Stomach (tissue), 19 donors: ENCODE measurements at places on chromosomes 2 and 18.

DNA sequence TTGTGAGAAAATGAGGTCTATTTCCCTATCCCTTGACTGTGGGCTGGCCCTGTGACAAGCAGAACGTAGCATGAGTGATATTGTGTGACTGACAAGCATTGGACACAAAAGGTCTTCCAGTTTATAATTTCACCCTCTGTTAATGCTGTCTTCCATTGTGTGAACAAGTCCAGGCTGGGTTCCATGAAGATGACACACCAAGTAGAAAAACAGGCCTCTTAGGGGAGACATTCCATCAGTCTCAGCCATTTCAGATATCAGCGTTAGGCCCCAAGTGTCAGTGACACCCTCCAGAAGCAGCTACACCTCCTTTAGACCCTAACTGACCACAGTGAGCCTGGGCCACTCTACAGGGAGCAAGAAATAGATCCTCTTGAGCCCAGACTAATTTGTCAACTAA is 511.3 kb downstream of the FBXO15 start:
- no peak for DNase-seq

GRCh38 chr2:240670402-240670801 is 12.3 kb downstream of the AQP12B start:
- DNase-seq: no peak

DNA sequence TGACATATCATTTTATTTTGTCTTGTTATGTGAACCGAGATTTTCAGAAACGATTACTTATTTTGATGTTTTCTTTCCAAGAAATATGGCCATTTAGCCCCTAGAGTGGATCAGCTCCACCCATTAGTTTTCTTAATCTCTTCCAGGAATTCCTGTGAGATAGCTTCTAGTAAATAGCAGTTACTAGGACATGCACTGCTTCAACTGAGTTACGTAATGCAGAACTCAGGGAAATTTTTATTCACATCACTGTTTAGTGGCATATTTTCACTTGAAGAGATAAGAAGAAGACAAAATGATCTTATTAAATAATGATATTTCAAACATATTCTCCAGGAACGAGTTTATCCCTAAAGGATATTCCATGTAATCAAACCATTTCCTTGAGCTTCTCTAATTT is 573.5 kb upstream of the CNTNAP5 start:
- DNase-seq: no peak

- DNase-seq: no peak
These were observed 172.2 kb upstream of the HAAO start for GRCh38 chr2:42964439-42965083.

DNA sequence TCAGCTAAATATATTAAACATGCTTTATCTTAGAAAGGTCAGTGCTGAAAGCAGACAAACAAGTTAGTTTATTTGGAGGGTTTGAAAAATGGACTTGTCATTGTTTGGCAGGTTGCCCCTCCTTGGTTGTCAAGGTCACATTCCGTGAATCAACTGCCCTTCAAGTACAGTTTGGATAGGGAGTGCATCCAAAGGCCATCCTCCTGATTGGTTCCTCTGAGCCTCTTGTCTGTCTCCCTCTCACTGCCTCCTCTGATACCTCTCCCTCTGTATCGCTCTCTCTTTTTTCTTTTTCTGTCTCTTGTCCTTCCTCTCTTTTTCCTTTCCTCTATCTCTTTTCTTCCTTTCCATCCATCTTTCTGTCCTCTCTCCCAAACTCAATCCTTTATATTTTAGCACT is 5.4 kb downstream of the ITGAV start:
- peak; percentile 38 for DNase-seq

DNA sequence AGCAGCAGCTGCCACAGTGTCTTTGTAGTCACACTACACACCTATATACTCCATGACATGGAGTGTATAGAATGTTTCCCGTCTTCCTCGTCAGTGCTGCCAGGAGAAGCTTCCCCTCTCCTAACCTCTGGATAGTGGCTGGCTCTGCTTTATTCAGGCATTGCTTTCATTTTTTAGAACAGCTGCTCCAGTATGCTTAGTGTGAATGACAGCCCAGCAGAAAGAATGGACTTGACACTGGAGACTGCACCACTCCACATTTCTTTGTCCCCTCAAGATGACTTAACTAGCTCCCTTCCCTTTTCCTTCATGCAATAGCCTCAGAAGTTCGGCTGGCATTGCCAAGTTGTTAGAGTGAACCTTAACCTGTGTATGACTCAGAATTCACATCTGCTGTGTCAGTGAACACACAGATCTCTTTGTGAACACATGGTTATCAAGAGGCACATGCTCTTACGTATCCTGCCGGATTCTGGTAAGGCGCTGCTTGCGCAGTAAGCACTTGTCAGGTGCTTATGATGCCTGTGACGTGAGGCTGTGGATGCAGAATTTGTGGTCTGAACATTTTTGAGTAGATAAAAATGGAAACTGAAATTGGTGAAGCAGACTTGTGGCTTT is 73.9 kb downstream of the NEDD4L start:
- peak; percentile 91 for DNase-seq

DNA sequence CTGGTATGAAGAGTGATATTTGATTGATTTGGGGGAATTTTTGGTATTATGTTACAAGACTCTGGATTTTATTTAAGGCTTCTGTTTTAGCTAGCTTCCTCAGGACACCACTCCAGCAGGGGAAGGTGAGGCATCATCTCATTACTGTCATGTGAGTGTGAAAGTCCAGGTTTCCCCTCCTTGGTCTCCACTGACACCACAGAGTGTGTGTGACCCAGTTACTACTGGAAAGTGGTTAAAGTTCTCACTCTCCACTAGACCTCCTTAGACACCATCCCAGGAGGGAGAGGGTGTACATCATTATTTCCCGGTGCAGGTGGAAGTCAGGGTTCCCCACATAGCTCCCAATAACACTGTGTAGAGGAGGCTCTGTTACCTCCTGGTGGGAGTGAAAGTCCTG is 35.8 kb upstream of the EPG5 start:
- no peak for DNase-seq

DNA sequence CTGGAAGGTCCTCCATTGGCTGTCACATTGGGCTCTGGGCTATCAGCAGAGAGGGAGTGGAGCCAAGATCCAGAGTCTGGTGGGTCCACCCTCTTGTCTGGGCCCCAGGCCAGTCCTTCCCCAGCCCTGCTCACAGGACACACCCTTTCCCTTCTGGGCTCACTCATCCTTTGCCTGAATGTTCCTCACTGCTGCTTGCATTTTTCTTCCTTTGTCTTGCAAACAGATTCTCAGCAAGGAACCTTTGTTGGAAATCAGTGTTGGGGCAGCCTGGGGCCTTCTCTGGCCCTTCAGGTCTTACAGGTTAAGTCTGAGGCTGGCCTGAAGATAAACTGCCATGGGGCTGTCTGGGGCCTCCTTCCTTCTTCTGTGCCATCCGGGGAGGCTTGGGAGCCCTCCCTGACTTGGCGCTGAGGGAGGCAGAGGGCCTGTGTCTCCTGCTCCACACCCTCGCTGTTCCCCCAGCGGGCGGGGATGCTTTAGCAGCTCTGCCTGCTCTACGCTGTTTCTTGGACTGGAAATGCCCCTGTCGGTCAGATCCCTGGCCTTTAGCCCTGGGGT is 11.5 kb upstream of the CELF4 start:
- peak; percentile 79 for DNase-seq

DNA sequence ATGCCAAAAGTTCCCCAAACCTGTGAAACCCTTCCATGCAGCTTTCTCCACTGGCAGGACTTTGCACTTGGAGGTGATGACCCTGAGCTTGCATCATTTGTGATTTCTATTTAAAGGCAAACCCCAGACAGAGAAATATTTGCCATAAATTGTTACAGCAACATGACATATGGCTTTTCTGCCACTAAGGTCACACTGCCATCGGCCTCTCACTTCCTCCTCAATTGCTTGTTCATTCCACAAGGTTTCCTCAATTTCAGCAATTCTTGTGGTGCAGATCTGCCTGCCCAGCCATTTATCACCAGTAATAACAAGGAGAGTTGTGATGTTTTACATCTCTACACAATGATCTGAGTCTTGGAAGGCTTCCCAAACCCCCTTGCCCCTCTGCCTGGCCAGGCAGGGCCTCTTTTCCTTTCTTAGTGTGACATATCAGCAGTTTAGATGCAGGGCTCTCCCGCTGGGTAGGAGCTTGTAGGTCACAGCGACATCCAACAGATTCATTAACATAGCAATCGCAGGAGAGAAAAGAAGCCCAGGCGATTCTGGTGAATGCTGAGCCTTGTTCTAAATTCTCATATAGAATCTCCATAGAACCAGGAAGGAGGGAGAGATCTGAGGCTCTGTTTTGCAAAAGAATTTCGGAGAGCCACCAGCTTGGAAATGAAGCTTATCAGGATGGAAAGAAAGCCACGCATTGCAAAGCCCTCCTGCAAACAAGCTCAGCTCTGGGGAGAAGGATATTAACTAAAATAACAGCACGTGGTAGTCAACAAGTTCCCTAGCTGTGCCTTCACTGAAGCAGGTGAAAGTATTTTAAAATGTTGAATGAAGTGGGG is 46.7 kb upstream of the ITGA6 start:
- DNase-seq: no peak

DNA sequence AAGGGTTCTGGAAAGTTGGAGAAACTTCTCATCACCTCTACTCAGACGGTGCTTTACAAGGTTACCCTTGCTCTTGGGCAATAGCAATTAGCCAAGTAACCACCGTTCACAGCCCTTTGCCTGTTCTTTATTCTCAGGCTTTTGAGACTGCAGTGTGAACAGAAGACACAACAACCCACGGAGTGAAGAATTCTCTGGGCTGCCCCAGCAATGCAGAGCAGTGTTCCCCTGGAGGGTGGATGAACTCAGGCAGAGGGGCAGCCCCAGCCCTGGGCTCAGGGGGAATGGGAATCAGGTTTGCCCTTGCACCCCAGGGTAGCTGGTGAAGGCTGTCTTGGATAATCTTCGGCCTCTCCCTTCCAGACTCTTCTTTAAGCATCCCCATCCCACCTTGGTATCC is 69.1 kb downstream of the MCFD2 start:
- no peak for DNase-seq

DNA sequence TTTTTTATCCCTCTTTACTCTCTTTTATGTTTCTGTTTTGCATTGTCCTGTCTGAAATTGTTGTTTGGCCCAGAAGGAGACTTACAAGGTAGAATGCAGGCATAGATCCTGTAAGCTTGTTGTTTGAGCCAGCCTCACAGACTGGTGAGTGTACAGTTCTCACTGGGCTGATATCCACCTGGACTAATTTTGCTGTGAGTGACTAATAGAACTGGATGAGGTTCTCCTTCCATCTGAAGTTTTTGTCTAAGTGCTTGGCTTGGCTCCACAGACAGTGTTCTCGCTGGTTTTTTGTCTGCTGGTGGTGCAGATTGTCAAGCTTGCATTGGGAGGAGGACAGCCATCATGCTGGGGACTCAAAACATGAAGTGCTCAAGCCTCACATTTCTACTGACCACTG is 495.7 kb downstream of the TSN start:
- no peak for DNase-seq

GRCh38 chr2:23694058-23695045 is 232.6 kb downstream of the ATAD2B start:
- no peak for DNase-seq

DNA sequence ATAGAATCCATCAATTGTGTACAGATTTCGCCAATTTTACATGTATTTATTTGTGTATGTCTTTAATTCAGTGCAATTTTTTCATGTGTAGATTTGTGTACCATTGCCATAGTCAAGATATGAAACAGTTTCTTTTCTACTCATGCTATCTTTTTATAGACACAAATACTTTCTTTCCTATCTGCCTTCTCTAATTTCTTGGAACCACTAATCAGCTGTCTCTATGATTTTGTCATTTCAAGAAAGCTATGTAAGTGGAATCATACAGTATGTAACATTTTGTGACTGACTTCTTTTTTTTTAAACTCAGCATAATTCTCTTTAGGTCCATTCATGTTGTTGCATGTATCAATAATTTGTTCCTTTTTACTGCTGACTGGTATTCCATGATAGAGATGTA is 33.3 kb downstream of the KIAA1328 start:
- DNase-seq: no peak

DNA sequence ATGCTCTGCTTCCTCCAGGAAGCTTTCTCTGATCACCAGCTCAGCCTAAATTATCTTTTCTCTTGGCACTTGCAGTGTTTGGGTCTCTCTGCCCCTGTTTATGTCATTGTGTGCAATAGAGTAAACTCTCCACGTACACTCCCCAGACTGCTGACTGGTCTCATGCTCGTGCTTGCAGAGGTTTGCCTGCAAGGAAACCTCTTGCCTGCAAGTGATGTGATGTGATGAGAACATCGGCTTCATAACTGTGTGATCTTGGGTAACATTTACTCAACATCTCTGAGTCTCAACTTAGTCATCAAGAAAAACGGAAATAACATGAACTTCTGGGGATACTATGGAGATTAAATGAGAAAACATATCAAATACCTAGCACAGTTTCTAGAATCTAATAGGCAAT is 92.3 kb downstream of the BIN1 start:
- no peak for DNase-seq

GRCh38 chr2:124131276-124131675 is 106.2 kb downstream of the CNTNAP5 start:
- no peak for DNase-seq

GRCh38 chr2:163897799-163898198 is 162.0 kb upstream of the FIGN start:
- no peak for DNase-seq

DNA sequence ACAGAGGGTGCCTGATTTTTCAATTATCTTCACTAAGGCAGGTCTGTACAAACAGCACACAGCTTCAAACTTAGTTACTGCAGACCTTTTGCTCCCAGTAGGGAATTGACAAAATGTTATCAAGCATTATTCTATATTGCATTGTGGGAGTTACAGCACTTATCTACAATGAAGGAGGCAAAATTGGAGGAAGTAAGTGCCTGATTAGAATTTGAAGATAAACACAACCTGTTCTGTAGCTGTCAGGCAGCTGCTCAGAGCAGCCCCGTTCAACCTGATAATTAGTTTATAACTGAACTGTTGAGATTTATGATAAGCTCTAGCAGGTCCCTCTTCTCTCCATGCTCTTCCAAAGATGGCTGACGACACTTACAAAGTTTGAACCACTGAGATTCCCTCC is 364.4 kb upstream of the CYRIA start:
- no peak for DNase-seq

- DNase-seq: no peak
These were observed 15.1 kb upstream of the RIOK3 start for GRCh38 chr18:23438046-23438377.

GRCh38 chr18:13191779-13192178 is 26.8 kb upstream of the LDLRAD4 start:
- peak; percentile 78 for DNase-seq

DNA sequence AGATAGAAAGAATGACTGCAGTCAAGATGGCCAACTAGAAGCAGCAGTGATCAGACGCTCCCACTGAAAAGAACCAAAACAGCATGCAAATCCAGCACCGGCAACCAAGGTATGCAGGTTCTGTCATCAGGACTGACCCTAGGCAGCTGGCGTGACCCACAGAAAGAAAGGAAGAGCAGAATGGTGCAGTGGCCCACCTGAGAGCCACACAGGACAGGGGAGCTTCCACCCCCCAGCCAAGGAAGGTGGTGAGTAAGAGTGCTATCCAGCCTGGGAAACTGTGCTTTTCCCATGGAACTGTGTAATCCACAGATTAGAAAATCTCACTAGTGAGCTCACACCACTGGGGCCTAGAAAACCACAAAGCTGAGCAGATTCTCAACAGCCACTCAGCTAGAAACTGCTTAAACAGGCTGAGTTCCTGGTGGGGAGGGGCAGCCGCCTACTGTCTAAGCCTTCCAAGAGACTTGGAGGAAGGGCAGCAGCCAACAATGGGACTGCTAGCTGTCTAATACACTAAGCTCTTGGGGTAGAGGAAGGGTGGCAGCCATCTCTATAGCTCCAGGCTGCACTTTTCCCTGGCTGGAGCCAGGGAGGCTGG is 127.9 kb downstream of the EVA1A start:
- peak; percentile 21 for DNase-seq

- no peak for DNase-seq
These were observed 72.8 kb downstream of the UPP2 start for GRCh38 chr2:158174495-158174894.

- no peak for DNase-seq
These were observed 31.0 kb downstream of the THSD7B start for GRCh38 chr2:136796339-136796738.
